ENCODE measurements at places on chromosomes 4 and X.

GRCh38 chrX:44428989-44429627, 85.6 kb upstream of the EFHC2 start:
- DNase-seq = no peak

DNA sequence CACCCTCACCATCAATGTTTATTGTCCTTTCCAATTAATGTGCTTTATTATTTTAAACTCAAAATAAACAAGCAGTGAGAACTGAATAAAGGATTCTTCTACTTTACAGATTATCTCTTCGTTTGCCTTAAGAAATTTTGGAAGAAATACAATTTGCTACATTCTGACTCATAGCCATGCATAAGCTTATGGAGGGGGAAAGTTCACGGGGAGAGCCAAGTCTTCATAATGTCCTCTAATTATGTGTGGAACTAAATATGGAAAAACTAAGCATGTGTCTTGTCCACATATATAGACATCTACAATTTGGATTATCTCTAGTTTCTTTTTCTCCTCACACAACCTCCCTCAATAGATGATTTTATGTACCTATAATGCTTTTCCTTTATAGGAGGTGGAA, 17.5 kb downstream of the CXCL13 start:
- DNase-seq = no peak

- peak; percentile 94 for DNase-seq
Observed at GRCh38 chr4:55866290-55866907, 13.0 kb downstream of the EXOC1 start.

- peak; percentile 84 for DNase-seq
Observed at GRCh38 chr4:25884031-25884782, 21.4 kb upstream of the SEL1L3 start.

DNA sequence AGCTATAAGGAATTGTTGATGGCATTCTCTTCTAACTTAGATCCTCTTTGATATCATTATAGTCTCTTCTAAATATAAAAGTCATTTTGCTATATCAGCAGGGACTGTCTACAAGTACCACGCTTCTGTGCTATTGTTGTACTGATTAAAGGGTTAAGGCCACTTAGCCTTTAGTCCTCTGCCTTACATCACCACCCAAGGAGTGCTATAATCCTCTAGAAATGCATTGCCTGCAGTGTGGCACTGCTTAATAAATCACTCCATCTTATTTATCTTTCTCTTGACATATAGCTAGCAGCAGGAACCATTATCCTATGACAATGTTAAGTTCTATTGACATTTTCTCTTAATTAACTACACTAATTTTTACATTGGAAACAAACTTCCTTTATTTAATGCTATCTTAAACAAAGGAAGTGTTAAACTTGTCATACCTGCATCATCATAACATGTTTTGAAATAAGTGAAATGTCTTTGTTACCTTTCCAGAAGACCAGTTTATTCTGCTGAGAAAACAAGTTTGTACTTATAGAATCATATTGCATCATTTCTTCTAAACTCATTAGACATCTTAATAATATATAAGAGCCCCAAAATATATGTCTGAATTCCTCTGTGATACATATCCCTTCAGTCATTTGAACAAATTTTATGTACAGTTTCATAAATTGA, 360.9 kb upstream of the ATOH1 start:
- DNase-seq = no peak

GRCh38 chr4:156939801-156940200, 31.8 kb downstream of the PDGFC start:
- DNase-seq = no peak

DNA sequence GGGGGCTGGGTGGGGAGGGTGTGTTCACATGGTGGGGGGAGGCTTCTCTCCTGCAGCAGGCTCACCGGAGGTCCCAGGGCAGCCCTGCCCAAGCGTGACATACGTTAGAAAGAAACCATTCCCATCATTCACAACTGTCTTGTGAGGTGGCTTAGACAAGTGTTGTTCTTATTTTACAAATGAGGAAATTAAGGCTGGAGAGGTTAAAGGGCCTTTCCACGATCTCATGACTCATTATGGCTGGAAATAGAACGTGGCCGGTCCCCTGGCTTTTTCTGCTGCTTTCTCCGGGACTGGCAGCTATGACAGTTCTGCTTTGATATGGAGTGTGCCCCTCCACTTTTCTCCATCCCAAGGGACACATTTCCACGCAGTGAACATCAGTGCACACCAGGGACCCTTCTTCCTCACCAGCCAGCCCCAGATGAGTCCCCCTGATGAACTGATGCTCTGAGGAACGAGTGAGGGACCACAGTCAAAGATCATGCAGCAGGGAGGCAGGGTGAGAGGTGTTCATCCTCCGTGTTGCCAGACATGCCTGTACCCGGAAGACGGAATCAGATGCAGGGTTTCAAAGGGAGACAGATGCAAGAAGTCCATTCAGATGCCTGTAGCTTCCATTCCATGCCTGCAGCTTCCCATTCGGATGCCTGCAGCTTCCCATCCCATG, 64.0 kb upstream of the ACSL1 start:
- no peak for DNase-seq

GRCh38 chr4:106602711-106603110, 234.1 kb upstream of the GIMD1 start:
- DNase-seq = no peak

- no peak for DNase-seq
Observed at GRCh38 chr4:122917731-122918130, 4.7 kb downstream of the NUDT6 start.

- DNase-seq = no peak
Observed at GRCh38 chr4:98945297-98945850, 16.4 kb upstream of the EIF4E start.

GRCh38 chr4:169956091-169956843, 69.9 kb downstream of the MFAP3L start:
- no peak for DNase-seq

GRCh38 chr4:185902654-185903053, 90.7 kb upstream of the SORBS2 start:
- DNase-seq = no peak

GRCh38 chr4:146246381-146246780, 32.0 kb downstream of the REELD1 start:
- DNase-seq = no peak

- no peak for DNase-seq
Observed at GRCh38 chr4:22635692-22636091, 57.0 kb upstream of the GBA3 start.

- DNase-seq = no peak
Observed at GRCh38 chrX:19576742-19577141, 61.4 kb upstream of the MAP3K15 start.

- DNase-seq = peak; percentile 54
Observed at GRCh38 chr4:186144198-186144945, 39.9 kb downstream of the FAM149A start.

DNA sequence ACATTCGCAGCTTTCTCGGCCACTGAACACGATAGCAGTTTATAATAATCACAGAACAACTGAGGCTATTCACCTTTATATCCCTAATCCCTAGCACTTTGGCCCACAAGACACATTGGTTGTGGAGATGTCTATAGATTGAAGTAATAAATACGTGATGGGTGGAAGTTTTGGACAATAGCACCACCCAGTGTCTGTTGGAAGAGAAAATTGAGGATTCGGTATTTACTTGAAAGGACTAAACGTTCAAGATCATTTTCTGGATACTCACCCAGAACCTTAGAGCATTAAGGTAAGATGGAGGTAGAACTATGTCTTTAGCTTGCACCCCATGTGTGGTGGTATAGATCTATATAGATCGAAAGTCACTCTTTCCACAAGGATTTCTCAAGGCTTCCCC, 787 bp upstream of the TMSB15A start:
- peak; percentile 1 for DNase-seq

GRCh38 chr4:89899152-89899551, 4.5 kb downstream of the MMRN1 start:
- DNase-seq = no peak

DNA sequence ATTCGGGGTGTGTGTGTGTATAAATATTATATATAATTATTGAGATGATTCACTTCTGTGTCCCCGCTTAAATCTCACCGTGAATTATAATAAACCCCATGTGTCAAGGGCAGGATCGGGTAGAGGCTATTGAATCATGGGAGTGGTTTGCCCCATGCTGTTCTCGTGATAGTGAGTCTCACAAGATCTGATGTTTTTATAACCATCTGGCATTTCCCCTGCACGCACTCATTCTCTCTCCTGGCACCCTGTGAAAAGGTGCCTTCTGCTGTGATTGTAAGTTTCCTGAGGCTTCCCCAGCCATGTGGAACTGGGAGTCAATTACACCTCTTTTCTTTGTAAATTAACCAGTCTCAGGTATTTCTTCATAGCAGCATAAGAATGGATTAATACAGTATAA, 851.4 kb upstream of the AGA start:
- DNase-seq = no peak

GRCh38 chr4:158741326-158742021, 18.3 kb upstream of the PPID start:
- no peak for DNase-seq

- peak; percentile 23 for DNase-seq
Observed at GRCh38 chr4:23033796-23034195, 341.1 kb downstream of the GBA3 start.

- no peak for DNase-seq
Observed at GRCh38 chrX:107199491-107199890, 6.7 kb downstream of the NUP62CL start.

DNA sequence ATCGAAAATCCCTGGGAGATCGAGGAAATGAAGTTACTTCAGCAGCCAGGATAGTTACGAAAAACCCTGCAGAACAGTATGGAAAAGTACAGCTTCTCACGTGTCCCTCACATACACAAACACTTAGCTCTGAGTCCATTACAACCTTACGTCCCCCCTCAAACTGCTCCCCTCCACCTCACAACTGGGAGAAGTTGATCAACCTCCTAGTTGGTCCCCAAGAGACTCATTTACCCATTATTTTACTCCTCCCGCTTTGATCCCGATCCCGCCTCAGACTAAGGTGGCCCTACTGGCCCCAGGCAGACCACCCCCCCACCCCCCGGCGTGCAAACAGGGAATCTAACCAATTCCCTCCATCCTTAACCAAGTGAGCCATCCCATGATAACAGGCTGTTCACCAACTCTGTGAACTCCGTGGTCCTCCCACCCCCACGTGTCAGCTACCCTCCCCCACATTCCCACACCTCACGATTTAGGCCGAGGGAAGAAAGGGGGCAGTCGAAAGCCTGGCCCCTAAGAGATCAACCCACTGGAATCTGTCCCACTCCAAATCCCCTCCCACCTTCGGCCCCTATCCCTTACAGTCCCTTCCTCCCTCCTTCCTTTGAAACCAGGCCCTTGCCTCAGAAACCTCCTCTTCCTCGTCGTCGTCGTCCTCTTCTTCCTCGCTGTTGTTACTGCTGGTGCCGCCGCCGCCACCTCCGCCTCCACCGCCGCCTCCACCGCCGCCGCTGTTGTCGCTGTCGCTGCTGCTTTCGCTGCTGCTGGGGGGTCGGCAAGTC, 755 bp downstream of the ANKRD17 start:
- DNase-seq = peak; percentile 85

GRCh38 chr4:118973295-118973694, 84.6 kb downstream of the SYNPO2 start:
- no peak for DNase-seq

- DNase-seq = no peak
Observed at GRCh38 chr4:53695540-53696463, 104.5 kb upstream of the LNX1 start.

DNA sequence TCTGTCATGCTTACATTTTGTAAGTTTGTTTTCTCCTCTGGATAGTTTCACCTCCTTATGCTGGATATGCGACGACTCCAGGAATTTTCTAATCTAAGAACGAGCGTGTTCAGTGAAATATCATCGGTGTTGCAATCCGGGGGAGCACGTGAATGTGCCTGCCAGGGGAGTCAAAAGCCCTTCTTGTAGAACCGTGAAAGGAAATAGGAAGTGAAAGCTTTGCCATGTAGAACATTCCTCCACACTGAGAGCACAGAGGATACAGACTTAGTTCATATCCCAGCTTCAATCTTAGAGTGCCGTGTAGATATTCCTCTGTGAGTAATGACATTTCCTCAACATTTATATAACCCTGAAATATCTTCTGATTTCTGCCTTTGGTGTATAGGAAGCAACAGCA, 121.2 kb downstream of the VEGFC start:
- no peak for DNase-seq

DNA sequence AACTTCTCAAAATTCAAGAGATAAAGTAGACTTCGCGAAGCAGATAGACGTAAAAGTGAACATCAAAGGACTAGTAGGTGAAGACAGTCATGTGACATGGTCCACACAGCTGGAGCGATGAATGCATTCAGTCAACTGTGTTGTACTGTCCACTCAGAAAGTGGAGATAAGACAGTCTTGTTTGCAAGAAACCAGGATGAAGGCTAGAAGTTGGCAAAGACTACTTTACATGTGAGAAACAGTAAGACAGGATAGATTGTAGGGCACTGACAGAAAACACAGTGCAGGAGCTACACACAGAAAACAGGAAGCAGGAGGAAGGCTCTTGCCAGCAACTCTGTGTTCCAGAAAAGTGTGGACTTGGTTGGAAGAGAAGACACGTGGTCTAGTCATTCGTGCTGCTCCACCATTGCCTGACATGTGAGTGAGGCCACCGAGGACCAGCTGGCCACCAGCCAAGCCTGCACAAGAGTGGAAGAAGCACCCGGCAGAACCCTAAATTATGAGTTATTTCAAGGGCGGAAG, 78.9 kb downstream of the FAT1 start:
- peak; percentile 51 for DNase-seq

- peak; percentile 47 for DNase-seq
Observed at GRCh38 chr4:128565565-128566186, 243.8 kb upstream of the JADE1 start.

GRCh38 chrX:155632431-155633100, 19.8 kb upstream of the TMLHE start:
- peak; percentile 64 for DNase-seq

GRCh38 chr4:82721819-82722423, 76.7 kb downstream of the SCD5 start:
- no peak for DNase-seq

- DNase-seq = no peak
Observed at GRCh38 chr4:73945674-73946449, 36.0 kb downstream of the PF4 start.

DNA sequence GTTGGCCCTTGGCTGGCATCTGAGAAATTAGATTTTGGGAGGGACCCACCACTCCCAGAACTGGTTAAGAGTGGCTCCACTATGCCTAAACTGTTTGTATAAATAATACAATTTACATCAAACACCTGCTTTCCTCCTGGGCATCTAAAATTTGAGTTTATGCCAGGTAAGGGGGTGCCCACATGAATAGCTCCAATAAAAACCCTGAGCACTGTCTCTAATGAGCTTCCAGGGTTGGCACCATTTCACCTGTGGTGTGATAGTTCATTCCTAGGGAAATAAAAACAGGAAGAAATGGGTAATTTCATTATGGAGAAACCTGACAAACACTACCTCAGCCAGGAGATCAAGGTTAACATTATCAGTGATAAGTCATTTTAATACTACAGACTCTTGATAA, 119.7 kb downstream of the FRYL start:
- DNase-seq = no peak

GRCh38 chrX:39904816-39905537, 192.8 kb downstream of the BCOR start:
- peak; percentile 30 for DNase-seq

DNA sequence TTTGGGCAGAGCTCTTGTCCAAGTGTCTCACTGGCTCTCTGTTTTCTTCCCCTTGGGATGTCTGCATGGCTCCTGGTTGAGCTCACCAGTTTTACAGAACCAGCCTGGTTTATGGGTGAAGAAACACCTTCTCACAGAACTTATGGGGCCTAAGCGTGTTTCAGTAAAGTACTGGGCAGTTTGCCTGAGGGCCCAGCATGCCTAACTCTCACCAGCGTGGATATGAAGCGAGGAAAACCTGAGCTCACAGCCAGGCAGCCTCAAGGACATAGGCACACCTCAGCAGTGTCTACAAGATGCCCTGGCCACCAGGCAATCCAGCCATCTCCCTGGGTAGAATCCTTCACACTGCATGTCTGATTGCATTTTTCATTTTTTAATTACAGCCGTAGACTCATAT, 9.2 kb downstream of the NHSL2 start:
- no peak for DNase-seq

All from mesenchymal stem cell (in vitro differentiated cells and primary cell).